Activated CD8-positive, alpha-beta T cell treated with anti-CD3 and anti-CD28 coated beads for 36 hours (primary cell): ENCODE measurements at places on chromosomes 4 and X.
A peak's percentile ranks its signal among the peaks of the same experiment; 100 is the strongest.

- DNase-seq: no peak
Measured at GRCh38 chr4:36037127-36037526, 207.2 kb downstream of the ARAP2 start.

DNA sequence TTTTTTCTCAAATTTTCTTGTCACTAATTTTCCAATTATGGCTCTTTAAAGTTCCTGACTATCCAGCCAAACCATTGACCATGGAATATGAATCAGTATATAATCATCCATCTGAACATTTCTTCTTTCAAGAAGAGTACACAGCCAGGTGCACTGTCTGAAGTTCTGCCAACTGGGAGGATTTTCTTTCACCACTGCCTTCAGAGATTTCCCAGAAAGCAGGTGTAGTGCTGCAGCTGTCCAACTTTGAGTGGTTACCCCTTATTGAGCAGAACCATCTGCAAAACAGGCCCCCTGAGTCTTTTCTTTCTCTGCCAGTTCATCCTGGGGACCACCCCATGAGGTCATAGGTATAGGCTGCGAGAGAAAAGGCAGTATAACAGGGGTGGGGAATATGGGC, 1213.2 kb downstream of the RAPGEF2 start:
- no peak for DNase-seq

DNA sequence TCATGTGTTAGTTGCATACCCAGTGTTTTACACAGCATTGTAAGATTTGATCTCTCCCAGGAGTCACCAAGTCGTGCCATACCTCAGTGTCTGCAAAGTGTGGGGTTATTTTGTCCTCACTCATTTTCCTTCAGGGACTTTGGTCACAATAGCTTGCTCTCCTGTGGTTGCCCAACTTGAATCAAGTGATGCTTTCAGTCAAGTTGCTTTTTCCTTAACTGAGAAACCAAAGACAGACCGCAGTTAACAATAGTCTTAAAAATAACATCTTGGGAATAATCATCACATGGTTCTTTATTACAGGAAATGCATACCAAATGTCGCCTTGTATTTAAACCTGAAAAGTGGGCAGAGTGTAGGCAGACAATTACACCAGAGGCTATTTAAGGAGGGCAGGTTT, 44.5 kb upstream of the NDP start:
- DNase-seq: no peak

DNA sequence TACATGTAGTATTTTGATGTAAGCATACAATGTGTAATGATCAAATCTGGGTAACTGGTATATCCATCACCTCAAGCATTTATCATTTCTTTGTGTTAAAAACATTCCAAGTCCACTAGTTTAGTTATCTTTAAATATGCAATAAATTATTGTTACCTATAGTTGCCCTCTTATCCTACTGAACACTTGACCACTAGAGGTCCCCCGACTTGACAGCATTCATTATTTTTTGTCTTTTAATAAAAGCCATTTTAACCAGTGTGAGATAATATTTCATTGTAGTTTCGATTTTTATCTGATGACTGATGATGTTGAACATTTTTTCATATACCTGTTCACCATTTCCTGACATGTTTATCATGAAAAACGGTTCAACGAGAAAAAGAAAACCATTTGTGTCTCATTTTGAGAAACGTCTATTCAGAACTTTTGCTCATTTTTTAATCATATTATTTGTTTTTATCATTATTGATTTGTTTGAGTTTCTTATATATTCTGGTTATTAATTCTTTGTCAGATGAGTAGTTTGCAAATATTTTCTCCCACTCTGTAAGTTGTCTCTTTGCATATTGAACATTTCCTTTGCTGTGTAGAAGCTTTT, 199.0 kb upstream of the CXXC4 start:
- DNase-seq: peak; percentile 4

DNA sequence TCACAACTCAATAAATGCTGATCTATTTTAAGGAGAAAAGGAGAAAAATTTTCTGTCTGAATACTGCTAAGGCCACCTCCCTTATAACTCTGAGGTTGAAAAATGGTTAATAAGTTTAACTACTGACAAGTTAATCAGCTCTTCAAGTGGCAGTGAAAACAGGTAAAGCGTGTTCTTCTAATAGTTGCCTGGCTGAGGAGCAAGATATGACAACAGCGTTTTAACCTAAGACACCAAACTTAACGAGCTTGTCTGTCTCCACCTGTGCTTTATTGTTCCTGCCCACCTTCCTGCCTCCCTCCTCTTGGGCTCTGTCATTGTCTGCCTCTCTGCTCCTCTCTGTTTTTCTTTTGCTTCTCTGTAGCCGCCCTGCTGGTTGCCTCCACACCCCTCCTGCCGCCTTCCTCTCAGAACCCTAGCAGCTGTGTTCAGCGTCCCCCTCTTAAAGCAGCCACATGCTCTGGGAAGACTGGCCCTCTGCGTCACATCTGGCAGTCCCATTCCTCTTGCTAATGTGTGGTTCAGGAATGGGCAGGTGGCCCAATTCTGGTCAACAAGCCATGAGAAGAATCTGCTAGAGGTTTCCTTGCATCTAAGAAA, 4.3 kb upstream of the TSPAN5 start:
- peak; percentile 60 for DNase-seq

DNA sequence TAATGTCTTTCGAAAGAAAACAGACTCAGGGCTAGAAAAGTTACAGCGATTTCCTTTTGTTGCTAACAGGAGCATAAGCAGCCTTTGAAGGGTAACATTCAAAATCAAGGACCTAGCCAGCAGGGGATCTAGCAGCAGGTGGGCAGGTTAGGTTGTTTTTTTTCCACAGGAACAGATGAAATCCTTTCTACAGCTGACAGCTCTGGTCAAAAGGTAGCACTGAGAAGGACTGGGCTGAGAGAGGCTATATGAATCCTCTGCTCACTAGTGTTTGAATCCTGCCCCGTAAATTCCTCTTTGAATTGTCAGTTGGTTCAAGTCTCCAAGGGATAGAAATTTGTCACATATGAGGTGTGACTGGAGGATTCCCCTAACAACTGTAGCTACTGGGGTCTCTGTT, 188.2 kb downstream of the SH2D1A start:
- no peak for DNase-seq

DNA sequence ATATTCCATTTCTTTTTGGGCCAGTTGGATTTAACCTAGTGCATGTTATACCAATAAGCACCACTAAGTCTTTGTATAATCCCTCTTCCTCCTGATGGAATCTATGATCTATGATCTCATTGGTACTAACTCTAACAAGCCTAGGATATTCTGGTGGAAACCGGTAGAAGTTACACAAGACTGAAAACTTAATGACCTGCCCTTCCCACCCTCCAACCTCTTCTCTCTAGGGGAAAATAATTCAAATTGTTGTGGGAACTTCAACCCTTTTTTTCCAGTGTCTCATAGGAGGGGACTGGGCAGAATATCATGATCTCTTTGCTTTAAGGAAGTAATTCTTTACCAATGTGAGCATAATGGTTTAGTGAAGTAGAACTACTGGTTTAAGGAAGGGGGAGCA, 289.5 kb upstream of the BOD1L1 start:
- DNase-seq: no peak

GRCh38 chr4:149784018-149784417, 31.6 kb downstream of the IQCM start:
- no peak for DNase-seq

DNA sequence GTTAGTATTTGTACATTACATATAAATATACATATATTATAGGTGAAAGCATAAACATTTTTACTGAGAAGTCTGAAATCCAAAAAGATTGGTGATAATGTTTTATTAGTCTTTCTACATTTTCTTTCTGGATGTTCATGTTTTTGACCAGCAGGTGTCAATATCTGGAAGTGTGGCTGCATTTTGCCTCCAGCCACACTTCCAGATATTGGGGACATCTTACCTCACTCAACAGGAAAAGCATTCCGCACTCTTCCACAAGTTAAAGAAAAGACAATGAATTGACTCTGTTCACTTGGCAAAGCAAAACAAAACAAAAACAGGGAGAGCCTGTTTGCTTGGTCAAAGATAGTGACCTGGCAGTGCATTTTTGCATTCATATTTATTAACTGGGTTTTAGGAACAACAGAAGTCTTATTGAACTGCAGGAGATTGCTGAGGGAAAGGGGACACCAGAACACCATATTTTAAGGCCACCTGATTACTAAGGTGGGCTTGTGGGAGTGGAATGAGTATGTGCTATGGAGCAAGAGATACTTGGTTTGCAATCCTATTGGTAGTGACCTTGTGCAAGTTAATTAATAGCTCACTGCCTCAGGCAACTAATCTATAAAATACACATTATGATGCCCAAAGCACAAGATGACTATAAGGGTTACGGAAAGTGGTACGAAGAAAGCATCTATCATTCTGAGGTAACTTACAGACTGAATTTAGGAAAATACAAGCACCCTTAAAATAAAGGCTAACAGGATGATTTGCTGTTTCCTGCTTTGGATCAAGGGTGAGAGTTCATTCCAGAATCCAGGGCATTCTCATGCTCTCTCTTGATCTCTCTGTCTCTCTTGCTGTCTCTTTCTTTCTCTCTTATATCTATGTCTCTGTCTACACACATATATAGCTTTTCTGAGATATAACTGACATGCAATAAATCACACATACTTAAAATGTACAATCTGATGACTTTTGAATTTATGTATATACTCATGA, 389.9 kb upstream of the EMCN start:
- no peak for DNase-seq

DNA sequence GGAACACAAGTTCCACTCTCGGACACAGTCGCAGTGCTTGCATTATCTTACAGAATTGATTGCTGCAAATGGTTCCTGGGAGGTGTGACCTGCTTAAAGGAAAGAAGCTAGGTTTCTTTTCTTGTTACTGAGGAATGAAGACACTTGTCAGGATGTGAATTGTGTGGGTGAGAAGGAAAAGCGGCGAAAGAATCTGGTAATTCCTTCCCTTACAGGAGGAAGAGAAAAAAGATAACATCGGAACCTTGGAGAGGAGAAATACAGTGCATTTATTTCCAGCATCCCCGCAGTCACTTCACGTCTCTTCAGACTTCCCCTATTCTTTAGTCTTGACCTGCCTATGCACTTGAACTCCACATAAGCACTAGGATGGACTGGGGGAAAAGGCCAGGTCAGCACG, 389 bp upstream of the CCSER1 start:
- no peak for DNase-seq

- no peak for DNase-seq
Measured at GRCh38 chrX:120253784-120254183, 3.2 kb downstream of the ZBTB33 start.

- DNase-seq: no peak
Measured at GRCh38 chr4:56301997-56302496, 85.2 kb downstream of the AASDH start.
